Fibroblast of skin of back (primary cell): ENCODE measurements at places on chromosomes 3 and 15.

DNA sequence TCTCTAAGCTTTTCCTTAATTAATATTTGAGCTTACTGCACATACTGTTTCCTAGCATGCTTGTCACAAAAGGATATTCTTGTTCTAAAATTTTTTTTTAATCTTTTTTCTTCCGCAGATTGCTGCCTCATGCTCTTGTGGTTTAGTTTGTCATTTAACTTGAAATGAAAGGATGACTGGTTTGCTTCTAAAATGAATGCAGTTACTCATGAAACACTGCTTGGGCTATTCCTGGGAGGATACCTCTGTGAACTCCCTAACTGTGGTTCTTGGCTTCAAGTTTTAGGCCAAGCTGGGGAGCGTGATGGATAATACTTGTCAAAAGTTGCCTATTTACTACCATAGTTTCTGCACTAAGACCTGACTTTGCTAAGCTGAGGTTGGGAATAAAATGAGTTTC, 64.0 kb downstream of the USP13 start:
- peak; percentile 85 for DNase-seq

GRCh38 chr3:53166781-53167291, 5.8 kb downstream of the PRKCD start:
- DNase-seq = peak; percentile 25

GRCh38 chr3:19220311-19220710, 72.0 kb downstream of the KCNH8 start:
- DNase-seq = no peak

GRCh38 chr3:11495948-11496557, 147.7 kb downstream of the VGLL4 start:
- peak; percentile 27 for DNase-seq

- DNase-seq = no peak
Observed at GRCh38 chr15:99562238-99562637, 3.5 kb upstream of the MEF2A start.

- peak; percentile 85 for DNase-seq
Observed at GRCh38 chr15:65286704-65287519, at the start of gene PARP16. Gene PARP16 (minus strand): TSS chr15:65286883. CDS start chr15:65286426, 457 bp downstream.

DNA sequence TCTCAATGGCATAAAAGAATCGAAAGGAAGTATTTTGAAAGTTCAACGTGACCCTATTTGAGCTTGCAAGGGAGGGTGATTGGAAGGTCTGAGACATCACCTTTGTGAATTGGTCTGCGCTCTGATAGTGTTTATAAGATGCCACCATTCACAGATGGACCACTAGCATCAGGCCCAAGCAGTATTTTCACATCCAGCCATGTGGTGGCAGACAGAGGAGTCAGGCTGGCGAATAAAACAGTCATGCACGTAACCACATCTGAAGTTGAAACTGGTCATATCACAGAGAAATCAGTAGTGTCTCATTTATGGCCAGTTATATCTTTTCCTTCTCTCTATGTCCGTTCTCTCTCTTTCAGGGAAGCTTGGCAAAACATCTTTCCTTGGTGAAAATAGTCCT, 170.1 kb upstream of the ONECUT1 start:
- DNase-seq = no peak

- DNase-seq = no peak
Observed at GRCh38 chr3:71903936-71904335, 119.0 kb upstream of the PROK2 start.
